ENCODE measurements at places on chromosomes 16 and 17.

GRCh38 chr17:79930877-79931816 lies 91.9 kb upstream of the CBX4 start:
- DNase-seq, result no peak

DNA sequence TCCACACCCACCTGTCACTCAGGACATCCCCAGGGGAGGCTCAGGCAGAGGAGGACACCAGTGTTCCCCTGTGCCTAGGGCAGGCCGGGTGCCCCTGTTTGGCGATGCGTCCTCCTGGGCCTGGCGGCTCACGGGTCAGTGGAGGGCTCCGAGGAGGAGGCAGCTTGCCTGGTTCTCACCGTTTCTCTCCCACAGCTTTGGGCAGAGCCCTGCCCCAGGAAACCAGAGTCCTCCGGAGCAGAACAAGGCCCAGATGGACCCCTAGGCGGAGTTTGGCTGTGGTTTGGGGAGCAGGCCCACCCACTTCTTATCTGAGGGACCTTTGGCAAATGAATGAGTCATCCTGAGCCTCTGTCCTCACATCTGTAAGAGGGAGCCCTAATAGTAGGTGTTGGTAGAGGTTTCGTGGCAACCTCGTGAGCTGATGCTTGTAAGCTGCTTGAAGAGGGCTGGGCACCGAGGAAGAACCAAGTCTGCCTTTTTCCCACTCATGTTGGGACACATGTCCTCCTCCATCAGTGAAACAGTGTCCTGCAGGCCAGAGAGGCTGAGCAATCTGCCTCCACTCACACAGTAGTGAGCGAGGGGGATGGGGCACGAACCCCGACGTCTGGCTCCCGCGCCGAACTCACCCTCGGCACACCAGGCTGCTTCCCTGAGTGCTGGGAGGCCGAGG lies 247.0 kb upstream of the CIBAR2 start:
- no peak for DNase-seq

- DNase-seq, result no peak
Observed at GRCh38 chr16:65319621-65320231, 197.9 kb upstream of the CDH11 start.

- no peak for DNase-seq
Observed at GRCh38 chr17:63361182-63361581, 84.9 kb downstream of the CYB561 start.
